ENCODE measurements at places on chromosomes 13 and 19.

GRCh38 chr13:34944751-34945150, 2.7 kb downstream of the NBEA start:
- DNase-seq, result no peak

DNA sequence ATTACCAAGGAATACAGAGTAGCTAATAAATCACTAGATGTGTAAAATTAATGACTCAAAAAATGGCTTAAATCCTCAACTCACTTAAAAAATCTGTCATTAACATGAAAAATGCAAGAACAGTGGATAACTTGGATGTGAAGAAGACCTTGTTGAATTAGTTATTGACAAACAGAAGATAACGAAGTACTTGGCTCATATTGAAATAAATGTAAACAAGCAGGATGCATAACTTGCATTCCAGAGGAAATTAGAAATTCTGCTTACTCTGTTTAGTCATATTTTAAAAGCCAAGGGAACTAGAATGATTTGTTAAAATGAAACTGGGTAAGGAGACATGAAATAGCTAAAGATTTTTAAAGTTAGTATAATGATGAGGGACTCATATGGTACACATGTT, 1812.2 kb downstream of the PCDH9 start:
- no peak for DNase-seq

GRCh38 chr19:16366433-16367260, 42.0 kb downstream of the KLF2 start:
- DNase-seq, result no peak

DNA sequence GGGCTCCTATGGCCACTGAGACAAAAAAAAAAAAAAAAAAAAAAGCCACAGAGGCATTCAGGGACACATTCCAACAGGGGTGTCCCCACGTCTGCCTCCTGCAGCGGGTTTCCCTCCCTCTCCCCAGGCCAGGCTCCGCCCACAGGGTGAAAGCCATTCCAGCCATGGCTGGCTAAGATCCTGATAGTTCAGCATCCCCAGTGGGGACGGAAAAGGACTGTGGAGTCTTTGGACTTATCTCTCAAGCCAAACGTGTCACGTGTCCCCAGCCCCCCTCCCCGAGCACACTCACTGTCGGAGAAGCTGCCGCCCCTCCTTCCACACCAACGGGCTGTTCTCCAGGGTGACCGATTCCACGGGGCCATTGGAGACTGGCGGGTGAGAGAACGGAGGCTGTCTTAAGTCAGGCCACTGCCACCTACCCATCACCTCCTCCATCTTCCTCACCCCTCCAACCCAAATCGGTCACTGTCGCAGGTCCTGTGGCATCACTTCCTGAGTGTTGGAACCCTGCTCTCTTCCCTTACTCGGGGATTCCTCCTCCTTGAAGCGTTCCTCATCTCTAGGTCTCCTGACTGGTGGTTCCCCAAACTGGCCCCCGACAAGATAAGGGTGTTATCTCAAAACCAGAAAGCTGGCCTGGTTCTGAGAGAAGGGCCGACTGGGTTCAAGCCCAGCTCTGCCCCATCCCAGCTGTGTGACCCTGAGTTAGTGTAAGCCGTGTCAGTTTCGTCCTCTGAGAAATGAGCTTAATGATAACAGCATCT, 9.1 kb upstream of the FKRP start:
- no peak for DNase-seq

DNA sequence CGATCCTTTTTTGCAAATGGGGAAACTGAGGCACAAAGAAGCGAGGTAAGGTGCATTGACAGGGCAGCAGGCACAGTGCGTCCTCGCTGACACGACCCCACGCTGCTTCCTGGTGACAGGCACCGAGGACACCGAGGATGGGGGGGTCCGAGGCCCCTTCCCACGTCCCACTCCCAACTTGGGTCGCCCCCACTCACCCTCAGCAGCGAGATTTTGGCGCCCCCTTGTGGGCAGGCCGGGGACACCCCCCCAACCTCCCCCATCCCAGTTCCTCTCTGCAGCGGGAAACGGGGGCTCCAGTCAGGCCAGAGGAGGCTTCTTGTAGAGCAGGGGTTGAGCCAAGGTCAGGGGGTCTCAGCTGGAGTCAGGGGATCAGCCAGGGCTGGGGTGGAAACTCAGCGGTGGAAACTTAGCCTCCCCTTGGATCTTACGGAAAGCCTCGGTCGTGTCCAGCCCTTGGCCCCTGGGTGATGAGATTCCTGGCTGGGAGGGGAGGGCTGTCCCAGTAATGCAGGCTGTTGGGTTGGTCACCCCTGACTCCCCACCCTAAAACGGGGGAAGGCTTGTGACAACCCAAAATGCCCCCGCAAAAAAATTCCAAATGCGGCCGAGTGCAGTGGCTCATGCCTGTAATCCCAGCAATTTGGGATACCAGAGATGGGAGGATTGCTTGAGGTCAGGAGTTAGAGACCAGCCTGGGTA, 8.2 kb downstream of the SMIM24 start:
- DNase-seq, result no peak

DNA sequence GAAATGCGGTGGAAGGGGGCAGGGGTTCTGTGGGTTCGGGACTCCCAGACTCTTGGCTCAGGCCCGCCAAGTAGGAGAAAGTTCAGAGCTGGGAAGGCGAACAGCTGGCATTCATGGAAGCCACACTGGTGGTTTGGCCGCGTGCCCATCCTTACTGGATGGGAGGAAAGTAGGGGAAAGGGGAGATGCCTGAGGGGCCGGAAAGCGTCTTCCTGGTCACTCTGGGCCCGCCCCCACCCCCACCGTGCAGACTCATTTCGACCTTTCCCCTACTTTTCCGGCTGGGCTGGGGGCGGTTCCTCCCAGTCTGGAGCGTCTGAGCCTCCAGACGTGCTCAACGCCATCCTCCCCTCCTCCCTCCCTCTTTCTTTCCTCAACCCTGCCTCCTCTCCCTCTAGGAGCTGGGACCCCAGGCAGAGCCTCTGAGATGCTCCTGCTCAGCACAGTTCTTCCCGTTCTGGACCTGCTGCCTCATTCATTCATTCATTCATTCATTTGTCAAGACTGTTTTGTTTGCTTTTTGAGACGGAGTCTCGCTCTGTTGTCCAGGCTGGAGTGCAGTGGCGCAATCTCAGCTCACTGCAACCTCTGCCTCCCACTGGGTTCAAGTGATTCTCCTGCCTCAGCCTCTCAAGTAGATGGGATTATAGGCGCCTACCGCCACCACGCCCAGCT, 3.5 kb downstream of the ANGPTL4 start:
- DNase-seq, result no peak

- no peak for DNase-seq
Observed at GRCh38 chr19:45352914-45353796, 12.6 kb downstream of the KLC3 start.

All from CD8-positive, alpha-beta memory T cell (primary cell).